ENCODE measurements at places on chromosomes 6 and 20.

GRCh38 chr6:66655420-66655819 lies 948.4 kb upstream of the EYS start:
- no peak for DNase-seq

DNA sequence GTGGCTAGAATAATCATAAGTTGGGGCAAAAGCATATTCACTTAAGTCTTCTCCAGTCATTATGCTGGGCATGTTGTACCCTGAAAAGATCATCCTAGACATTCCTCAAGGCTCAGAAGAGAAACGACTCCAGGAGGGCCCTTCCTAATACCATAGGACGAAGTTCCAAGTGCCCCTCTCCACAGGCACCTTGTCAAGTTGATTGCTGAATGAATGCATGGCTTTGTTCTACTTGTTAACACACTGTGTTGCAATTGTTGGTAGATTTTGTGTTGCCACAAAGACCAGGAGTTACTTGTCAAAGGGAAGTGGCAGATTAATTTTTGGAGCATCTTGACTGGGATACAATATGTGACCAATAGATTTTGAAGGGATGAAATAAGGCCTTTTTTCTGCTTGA lies 194.3 kb upstream of the SMLR1 start:
- peak; percentile 38 for DNase-seq

GRCh38 chr6:5230081-5230480 lies 30.7 kb downstream of the LYRM4 start:
- DNase-seq = no peak

DNA sequence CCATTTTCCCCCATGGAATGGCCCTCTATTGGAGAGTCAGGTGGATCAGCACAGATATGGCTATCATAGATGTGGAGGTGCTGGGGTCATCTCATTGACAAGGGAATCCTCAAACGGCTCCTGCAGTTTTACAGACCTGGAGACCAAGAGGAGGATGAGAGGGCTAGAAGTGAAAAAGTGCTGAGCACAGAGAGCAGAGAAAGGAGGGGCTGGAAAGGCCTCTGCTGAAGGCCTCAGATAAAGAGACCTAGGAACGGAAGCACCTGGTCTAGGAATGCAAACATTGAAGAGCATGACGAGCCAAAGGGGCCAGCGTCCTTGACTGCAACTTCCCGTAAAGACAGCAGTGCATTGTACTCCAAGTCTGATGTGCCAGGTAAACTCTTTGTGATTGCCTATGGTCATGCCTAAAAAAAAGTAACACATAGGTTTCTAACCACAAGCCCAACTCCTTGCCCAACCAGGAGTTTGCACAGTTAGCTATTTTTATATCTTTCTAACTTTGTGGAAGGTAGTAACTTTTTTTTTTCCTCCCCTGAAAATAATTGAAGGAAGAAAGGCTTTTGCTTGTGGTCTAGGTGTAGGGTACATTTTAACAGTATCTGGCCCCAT lies 15.2 kb downstream of the RSPH4A start:
- peak; percentile 41 for DNase-seq

DNA sequence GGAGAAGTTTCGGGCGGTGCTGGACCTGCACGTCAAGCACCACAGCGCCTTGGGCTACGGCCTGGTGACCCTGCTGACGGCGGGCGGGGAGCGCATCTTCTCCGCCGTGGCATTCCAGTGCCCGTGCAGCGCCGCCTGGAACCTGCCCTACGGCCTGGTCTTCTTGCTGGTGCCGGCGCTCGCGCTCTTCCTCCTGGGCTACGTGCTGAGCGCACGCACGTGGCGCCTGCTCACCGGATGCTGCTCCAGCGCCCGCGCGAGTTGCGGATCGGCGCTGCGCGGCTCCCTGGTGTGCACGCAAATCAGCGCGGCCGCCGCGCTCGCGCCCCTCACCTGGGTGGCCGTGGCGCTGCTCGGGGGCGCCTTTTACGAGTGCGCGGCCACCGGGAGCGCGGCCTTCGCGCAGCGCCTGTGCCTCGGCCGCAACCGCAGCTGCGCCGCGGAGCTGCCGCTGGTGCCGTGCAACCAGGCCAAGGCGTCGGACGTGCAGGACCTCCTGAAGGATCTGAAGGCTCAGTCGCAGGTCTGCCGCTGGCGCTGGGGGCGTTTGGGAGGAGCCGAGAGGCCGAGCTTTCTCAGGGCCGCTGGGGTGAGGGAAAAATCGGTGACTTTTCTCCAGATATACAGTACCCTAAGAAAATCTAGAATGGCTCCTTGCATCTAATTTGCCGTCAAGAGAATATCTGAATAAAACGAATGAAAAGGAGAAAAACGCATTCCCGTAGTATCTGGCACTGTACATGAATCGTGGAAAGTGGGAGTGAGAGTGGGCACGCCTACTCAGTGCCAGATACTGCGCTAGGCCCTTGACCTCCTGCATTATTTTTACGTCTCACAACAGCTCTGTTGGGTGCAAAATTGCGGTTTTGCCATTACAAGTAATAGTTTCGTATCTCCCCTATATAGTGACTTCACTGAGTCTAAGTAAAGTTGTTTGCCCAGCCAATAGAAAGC lies 1.0 kb downstream of the CALHM6 start:
- DNase-seq = peak; percentile 84

DNA sequence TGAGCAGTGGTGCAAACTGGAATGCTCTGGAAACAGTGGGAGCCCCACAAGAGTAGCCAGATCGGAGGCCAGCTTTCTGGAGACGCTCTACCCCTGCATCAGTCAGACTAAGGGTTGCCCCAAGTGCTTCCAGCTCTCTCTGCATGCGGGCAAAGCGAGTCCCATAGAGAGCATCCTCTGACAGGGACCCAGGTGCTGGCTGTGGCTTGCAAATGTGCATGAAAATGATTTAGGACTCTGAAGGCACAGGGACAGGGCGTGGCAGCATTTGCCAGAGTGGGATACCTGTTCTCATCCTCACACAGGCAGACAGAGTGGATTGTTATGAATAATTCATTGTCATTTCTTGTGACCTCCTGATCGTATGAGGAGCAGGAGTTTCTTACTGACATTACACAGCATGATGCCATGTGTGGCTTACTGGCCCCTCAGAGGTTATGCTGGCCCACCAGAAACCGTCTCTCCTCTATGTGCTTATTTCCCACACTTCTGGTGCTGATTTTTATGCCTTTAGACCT lies 10.3 kb downstream of the RIN2 start:
- DNase-seq = no peak

GRCh38 chr20:33701629-33702450 lies 15.7 kb upstream of the E2F1 start:
- DNase-seq = no peak

DNA sequence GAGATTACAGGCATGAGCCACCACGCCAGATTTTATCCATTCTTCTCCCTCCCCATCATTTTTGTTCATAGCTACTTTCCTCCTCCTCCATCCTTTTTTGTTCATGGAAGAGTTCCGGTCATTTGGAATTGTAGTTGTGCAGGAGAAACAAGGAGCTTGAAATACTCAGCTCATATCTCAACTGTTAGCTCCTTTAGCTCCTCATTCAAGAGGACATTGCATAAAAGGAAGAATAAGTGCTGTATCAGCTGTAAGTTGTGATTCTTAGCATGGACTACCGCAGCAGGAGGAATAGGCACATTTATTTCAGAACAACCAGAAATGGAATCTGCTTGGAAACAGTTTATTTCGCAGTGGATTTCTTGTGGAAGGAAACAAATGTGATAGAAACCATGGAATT lies 7.6 kb downstream of the STXBP5 start:
- DNase-seq = no peak
